ENCODE measurements at places on chromosomes 12 and 14. TPM values are rescaled to one million over a fixed set of nuclear protein-coding genes. Genes with fewer than 3 reads are reported as not detected.

DNA sequence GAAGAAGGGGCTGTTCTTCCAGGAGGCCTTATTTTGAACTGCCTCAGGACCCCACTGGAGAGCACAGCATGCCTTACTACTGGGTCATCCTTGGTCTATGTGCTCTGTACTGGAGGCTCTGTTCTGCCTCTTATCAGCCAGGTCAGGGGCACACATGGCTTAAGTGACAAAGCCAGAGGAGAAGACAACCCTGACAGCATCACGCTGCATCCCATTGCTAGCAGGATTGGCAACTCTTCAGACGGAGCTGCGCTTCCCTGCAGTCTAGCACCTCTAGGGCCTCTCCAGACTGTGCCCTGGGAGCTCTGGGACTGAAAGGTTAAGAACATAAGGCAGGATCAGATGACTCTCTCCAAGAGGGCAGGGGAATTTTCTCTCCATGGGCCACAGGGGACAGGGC is 17.3 kb upstream of the TIGAR start:
- ATAC-seq: no peak

Gene TC2N
- total RNA-seq: 0.11 TPM

- ATAC-seq: no peak
Observed at GRCh38 chr12:85157035-85157603, 121.0 kb downstream of the LRRIQ1 start.

DNA sequence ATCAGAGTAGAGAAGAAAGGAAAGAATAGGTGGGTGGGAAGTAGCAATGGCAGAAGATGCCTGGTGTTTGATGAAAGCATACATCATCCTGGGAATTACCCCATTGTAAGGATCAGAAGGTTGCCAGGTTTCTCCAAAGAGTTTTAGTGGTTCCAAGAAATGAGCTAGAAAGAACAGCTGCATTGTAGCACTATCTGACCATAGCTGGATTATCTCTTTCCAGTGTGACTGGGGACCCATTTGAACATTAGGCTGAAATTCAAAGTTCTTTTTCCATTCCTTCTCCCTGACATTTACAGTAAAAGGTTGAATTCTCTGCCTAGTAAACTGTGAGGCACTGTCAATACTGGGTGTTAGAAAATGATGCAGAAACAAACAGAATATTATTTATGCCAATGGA is 244.4 kb downstream of the GALC start:
- ATAC-seq: no peak

- no peak for ATAC-seq
Observed at GRCh38 chr12:130214686-130215395, 52.6 kb downstream of the FZD10 start.

- no peak for ATAC-seq
Observed at GRCh38 chr12:123634142-123634561, 523 bp downstream of the GTF2H3 start.

DNA sequence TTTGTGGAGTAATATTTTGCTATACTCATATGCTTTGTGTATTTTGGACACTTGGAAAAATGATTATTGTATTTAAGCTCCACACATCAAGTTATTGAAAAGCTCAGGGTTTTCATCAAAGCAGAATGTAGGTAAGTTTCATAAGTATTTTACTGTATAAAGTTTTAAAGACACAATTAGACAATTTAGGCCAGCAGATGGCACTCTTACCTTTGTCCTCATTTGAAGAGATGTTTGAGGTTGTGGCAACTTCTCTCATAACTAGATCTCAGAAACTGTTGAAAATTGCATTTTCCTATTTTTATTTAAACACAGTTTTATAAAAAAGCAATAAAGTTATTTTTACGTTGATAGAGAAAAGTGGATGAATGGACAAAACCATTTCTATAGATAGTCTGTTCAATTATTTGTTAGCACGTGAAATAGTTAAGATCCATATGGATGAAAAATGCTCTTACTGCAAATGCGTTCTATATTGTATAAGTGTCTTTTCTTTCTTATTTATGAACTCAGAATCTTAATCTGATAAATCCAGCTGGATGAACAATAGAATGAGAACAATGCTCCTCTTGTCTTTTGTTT is 300.0 kb downstream of the AEBP2 start:
- no peak for ATAC-seq

Gene OAS2
- total RNA-seq: 0.14 TPM

All from motor neuron (in vitro differentiated cells).